ENCODE measurements at places on chromosomes 3 and 15. TPM values are rescaled to one million over a fixed set of nuclear protein-coding genes. Genes with fewer than 3 reads are reported as not detected.

- no peak for DNase-seq
These were observed 180.9 kb downstream of the GAP43 start for GRCh38 chr3:115804200-115804599.

The QTRT2 gene
- polyA plus RNA-seq: 5.1 TPM

The CPEB1 gene
- 8.9 TPM for polyA plus RNA-seq

DNA sequence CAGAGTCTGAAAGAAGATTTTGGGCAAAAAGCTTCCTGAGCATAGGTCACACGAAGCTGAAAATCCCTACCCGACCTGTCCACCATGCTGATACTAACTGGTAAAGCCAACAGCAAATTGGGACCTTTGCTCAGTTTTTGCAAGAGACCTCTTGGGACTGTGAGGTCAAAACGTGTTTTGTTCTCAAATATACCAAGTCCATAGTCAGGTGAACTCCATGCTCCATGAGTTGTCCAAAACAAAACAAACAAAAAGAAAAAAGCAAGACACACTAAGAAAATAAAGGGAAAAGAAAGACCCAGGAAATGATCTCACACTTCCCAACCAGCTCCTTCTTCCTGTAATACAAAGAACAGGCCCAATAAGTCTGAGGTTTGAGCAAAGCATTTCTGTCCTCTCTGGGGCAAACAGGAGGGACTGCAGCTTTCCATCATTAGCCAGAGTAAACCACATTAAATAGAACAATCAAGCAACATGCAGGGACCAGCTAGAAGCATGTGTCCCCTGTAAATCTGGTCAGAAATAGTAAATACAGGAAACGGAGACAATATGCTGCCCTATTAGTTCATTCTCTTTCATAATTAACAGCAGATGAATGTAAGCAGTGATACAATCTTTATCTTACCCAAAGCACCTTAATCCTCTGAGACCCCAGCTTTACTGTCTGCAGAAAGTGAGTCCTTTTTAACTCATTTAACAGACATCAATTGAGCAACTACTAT is 125.0 kb upstream of the LIPC start:
- no peak for DNase-seq

DNA sequence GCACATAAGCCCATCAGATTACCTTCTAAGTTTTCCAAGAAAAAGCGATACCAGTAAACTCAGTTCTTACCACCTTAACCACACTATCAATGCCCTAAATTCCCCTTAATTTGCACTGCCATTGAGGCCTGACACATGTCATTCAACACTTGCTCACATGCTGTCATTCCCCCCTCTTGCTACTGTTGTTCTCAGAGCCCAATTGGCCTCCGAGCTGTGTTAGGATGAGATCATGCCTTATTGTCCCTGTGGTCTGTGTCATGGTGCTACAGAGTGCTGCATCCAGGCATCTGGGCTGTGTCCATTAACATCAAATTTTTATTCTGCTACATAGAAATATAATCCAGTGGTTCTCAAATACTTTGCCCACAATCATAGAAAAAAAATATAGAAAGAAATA is 213.6 kb downstream of the SSR3 start:
- DNase-seq: no peak

DNA sequence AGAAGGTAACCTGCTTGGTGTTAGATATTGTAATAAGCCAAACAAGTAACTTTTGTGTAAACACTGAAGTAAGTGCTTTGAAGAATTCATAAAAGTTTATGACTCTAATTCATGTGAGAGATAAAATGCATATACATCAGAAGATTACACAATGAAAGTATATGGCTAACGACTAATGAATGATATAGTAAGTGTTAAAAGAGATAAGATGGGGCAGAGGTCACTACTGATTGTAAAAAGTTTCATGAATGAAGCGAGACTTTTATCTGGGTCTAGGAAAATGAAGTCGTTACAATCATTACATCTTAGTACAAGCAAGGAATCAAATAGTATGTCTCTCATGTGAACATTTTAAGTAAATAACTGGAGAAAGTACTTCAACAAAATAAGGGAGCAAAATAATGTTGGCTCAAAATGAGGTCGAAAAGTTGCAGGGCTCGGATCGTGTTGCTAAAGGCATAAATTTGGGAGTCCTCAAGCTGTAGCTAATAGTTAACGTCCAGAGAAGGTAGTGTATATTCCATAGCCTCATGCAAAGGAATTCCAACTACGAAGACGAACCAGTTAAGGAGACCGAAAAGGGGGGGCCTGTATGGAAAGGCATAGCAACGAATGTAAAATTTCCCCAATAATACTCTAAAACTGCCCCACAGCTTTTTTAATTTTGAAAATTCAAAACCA is 984 bp upstream of the DUT start:
- DNase-seq: peak; percentile 8

DNA sequence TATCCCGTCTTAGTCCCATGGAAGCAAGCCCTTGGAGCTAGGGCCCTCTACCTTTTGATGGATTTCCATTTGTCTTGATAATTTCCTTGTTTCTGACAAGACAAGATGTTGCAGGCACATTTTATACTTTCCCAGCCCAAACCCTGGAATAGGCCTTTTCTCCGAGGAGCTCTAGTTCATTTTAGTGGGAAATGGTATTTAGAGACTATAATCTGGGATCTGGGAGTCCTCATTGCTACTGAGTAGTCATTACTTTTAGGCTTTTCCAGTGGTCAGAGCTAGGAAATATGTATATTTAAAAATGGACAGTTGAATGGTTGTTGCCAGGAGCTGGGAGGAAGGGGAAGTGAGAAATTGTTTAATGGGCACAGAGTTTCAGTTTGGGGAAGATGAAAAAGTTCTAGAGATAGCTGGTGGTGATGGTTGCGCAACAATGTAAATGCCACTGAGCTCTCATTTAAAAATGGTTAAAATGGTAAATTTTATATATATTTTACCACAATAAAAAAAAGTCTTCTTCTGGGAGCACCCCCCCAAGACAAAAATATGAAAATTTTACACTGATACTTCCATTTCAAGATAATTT is 31.6 kb downstream of the MLH1 start:
- no peak for DNase-seq

GRCh38 chr3:165464736-165465135 is 268.6 kb upstream of the SLITRK3 start:
- peak; percentile 88 for DNase-seq

The CHRM5 gene
- 0.03 TPM for polyA plus RNA-seq

The NANOGP8 gene
- not detected for polyA plus RNA-seq

The REC114 gene
- not detected for polyA plus RNA-seq

The PPARG gene
- 11.5 TPM for polyA plus RNA-seq

- no peak for DNase-seq
These were observed 100.3 kb upstream of the CADPS start for GRCh38 chr3:62975566-62975965.

The ARGFX gene
- polyA plus RNA-seq: not detected
